Colonic mucosa (tissue), 4 donors: ENCODE measurements at places on chromosomes 16 and 17. TPM values are rescaled to one million over a fixed set of nuclear protein-coding genes. Genes with fewer than 3 reads are reported as not detected.

The SHBG gene
- 0.64 TPM for total RNA-seq

The ACAP1 gene
- 12.1 TPM for total RNA-seq

The KRTAP4-4 gene
- not detected for total RNA-seq

The SOX8 gene
- total RNA-seq, result 0.61 TPM

The FOXK2 gene
- total RNA-seq, result 44.5 TPM

The ERN2 gene
- total RNA-seq, result 191 TPM

The CCL1 gene
- not detected for total RNA-seq

The RASL10B gene
- 0.21 TPM for total RNA-seq

The KRT27 gene
- total RNA-seq, result not detected

The TRPV3 gene
- 7.4 TPM for total RNA-seq

The RHBDF1 gene
- 28.6 TPM for total RNA-seq

The TLCD1 gene
- total RNA-seq, result 5.7 TPM

The DBNDD1 gene
- 5.5 TPM for total RNA-seq

The NAGS gene
- 14.0 TPM for total RNA-seq

The CACNG3 gene
- not detected for total RNA-seq

The HEATR9 gene
- not detected for total RNA-seq

The PRAC2 gene
- total RNA-seq, result 12.9 TPM

The BEAN1 gene
- 0.32 TPM for total RNA-seq

The SDR42E1 gene
- 8.5 TPM for total RNA-seq

The KATNIP gene
- 34.1 TPM for total RNA-seq

The MYH3 gene
- total RNA-seq, result 1.3 TPM

The BOLA2 gene
- total RNA-seq, result 5.5 TPM

The SLC5A2 gene
- total RNA-seq, result 0.21 TPM

The CYB5B gene
- 166 TPM for total RNA-seq

The KRTAP3-1 gene
- total RNA-seq, result not detected

The RCVRN gene
- not detected for total RNA-seq

The TEDC2 gene
- 2.4 TPM for total RNA-seq

The FNDC8 gene
- not detected for total RNA-seq

The PALB2 gene
- total RNA-seq, result 13.3 TPM

The EVI2A gene
- total RNA-seq, result 7.4 TPM

The VWA3A gene
- not detected for total RNA-seq

The MYH8 gene
- not detected for total RNA-seq

The TP53TG3F gene
- not detected for total RNA-seq

The C17orf78 gene
- not detected for total RNA-seq
